Fibroblast of skin of right biceps (primary cell): ENCODE measurements at places on chromosomes 3 and 15.

DNA sequence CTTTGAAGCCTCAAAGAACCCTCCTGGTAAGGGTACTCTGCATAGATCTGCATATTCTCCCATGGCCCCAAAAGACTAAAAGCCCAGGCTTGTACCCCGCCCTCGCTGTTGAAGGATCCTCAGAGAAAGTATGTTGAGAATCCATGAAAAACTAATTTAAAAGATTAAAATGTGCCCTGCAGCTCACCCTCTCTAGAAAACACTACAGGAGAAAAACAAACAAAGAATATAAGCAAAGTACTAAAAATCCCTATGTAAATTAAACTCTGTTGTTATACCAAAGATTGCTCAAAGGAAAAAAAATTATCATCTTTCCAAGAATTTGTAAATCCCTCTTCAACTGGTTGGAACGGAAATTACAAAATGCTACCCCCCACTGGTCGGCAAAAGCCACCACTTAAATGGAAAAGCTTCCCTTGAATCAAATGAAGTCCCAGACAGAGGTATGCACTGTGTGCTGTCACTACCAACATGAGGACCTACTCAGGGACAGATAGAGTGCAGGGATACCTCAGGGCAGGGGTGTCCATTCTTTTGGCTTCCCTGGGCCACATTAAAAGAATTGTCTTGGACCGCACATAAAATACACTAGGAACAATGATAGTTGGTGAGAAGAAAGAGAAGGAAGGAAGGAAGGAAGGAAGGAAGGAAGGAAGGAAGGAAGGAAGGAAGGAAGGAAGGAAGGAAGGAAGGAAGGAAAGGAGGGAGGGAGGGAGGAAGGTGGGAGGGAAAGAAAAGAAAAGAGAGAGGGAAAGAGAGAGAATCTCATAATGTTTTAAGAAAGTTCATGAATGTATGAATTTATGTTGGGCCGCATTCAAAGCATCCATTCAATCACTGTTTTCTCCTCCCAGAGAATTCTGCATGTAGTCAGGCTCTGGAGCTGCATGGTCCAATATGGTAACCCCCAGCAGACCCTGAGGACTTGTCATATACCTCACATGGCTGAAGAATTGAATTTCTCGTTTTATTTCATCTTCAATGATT lies 88.1 kb downstream of the MAGI1 start:
- no peak for DNase-seq

DNA sequence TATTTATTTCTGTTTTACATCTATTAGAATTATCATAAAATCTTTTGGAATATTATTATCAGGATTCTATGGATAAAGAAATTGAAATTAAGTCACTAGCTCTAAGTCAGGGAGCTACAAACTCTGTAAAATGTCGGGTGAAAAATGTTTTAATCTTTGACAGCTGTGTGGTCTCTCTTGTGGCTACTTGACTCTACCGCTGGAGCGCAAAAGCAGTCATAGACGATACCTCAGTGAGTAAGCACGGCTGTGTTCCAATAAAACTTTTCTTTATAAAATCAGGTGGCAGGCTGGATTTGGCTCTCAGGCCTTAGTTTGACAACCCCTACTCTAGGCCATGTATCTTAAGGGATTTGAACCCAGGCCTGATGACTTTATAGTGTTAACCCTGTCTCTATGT lies 88.5 kb upstream of the PFN2 start:
- no peak for DNase-seq

DNA sequence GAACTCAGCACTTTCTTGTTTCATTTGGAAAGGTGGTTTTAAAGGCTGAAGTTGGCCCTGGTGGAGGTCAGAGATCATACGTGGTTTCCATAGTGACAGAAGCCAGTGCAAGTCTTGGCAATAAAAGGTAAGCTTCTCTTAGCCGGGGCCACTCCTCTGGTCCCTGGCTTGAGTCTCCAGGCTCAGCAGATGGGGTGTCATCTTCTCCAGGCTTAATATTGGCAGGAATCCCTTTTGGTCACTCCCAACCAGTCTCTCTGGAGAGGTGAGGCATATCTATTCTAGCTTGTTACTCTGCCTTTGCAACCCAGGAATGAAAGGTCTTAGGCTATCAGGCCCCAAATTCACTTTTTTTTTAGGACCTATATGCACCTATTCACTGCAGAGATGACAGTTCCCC lies 4.8 kb downstream of the CYP19A1 start:
- DNase-seq: no peak

DNA sequence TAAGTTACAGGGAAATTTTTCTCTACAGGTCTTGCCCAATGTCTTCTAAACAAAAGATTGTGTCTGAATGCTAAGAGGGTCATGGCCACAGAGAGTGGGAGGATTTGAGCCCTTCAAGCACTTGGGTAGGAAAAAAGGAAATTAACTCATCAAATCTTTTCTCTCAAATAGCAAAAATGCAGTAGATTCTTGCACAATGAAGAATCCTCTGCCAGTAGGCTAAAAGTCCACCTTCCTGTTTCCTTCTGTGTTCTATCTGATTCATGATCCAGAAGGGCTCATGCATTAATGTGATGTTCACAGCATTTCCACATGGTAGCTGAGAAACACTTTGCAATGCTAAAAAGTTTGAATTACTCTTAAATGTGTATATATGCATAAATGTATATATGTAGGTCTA lies 177.1 kb downstream of the CD47 start:
- peak; percentile 12 for DNase-seq

- no peak for DNase-seq
These were observed 134.1 kb upstream of the ARPP21 start for GRCh38 chr3:35505181-35505580.

DNA sequence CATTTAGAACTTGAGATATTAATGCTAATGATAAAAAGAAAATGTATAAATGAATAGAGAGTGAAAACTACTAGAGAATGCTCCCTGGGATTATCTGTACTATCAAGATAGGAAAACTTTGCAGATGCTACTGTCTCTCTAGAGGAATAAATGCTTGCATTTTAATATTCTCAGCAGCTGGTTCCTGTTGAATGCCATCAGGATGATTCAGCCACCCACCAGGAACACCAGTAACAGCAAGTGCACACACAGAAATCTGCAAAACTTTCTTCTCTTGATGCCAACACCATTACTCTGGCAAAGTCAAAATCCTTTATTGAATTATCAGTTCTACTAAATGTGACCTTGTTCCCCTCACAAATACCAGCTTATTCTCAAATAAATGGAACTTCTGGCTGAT lies 148.4 kb downstream of the TIGIT start:
- peak; percentile 24 for DNase-seq

DNA sequence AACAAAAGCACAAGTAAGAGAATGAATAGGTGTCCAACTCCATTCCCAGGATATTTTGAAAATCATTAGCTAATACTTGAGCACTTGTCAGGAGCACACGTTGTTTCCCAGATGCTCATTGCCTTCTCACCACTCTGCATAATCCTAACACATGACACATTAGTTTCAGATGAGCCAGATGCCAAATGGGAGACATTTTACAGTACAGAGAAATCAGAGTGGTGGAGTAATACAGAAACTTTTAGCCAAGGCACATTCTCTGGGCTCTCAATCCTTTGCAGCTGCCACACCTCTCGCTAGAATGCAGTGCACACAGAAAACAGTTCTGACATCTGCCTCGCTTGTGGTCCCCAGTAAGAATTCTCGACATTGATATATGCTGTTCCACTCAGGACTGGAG lies 76.6 kb downstream of the P3H2 start:
- peak; percentile 62 for DNase-seq

- no peak for DNase-seq
These were observed 114.3 kb downstream of the NAALADL2 start for GRCh38 chr3:174973465-174973864.

GRCh38 chr3:158702815-158703481 lies 29.3 kb downstream of the RARRES1 start:
- peak; percentile 87 for DNase-seq

GRCh38 chr3:53658613-53659193 lies 164.3 kb downstream of the CACNA1D start:
- no peak for DNase-seq

GRCh38 chr3:112987710-112988334 lies 3.0 kb upstream of the GTPBP8 start:
- no peak for DNase-seq

DNA sequence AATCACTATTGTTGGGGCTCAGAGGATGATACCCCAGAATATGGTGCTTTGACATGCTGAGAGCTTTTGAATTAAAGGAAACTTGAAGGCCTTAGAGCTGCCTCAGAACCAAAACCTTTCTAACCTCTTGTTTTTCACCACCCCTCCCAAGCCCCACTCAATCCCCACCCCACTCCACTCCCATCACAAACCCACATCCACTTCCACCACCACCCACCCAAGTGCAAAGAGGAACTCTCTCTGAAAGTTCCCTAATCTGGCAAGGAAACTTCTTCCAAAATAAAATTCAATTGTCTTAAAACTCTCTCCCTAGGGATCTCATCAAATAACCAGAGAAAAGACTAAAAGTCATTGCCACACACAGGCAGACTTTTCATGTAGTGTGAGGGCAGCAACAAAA lies 301.2 kb upstream of the ARHGEF26 start:
- no peak for DNase-seq

GRCh38 chr3:127970966-127971592 lies 56.0 kb downstream of the KBTBD12 start:
- DNase-seq: peak; percentile 55

DNA sequence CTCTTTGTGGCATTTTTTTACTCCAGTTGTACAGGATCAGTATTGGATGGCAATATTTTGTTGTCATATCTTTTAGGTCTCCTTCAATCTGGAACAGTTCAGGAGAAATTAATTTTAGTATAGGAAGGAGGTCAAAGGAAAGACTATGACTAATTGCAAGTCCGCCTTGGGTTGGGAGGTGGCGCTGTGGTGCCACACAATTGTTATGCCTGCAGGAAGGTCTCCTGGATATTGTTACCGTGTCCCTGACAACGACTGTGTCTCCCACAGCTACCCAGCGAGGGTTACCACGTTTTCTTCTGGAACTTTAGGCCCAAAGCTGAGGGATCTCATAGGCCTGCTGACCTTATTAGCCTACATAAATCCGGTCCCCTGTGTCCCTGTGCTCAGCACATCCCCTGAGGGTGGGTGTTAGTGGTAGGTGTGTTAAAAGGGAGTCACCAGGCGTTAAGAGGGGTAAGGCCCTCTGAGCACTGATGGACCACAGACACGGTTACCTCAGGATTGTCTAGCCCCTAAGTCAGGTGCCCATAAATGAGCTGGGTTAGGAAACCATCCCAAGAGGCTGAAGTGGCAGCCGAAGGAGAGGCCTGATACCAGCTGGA lies 31.5 kb downstream of the KCNAB1 start:
- DNase-seq: peak; percentile 61

GRCh38 chr3:17680530-17680929 lies 61.9 kb downstream of the TBC1D5 start:
- DNase-seq: no peak

DNA sequence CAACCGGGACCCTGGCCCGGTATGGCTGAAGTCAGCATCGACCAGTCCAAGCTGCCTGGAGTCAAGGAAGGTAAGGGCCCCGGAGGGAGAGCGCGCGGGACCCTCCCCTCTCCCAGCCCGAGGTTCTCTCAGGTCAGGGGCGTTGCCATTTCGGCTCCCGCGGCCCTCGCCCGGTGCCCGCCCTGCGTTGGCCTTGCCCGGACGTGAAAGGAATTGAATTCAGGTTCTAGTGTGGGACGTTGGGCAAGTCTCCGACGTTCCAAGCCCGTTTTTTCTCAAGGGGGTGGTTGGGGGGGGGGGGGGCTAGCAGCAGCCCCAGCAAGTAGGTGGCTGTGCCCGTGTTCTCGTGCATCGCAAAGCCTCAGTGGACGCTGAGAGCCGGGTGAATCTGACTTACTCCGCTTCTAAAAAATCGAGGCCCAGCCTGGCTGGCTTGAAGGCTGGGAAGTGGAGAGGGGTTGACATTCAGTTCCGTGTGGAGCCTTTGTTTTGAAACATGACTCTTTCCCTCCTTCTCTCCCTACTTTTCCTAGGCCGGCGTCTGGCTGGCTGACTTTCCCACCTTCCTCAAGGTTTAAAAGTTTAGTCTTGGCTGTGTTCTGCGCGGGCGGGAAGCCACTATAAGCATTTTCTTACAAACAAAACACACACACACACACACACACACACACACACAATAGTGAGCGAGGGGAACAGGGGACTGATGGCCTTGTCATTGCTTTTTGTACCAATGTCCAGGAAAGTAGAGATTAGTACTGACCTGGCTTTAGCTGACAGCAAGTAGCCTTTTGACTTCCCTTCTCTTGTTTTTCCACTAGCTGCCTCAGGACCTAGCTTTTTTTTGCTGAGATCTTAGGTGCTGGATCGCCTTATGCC lies at the start of gene UTS2B:
Gene UTS2B, minus strand, starts transcription at position 873 of the 876 bp plus-strand sequence. CDS start 48,337 bp downstream, outside the sequence.
- DNase-seq: peak; percentile 70

DNA sequence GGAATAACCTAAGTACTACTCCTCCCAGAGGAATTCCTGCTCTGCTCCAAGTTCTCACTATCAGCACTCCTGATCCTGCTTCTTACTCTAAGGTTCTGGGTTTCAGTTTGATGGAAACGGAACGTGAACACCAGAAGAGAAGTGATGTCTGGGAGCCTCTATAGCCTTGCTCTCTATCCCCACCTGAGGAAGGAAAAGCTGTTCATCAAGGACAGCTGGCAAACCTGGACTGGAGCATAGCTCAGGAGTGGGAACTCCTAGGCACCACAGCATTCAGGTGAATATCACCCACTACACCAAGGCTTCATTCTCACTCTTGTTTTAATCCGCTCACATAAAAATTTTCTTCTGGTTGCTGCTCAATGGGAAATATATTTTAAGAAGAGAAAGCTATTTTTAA lies 13.0 kb upstream of the CADPS start:
- no peak for DNase-seq

DNA sequence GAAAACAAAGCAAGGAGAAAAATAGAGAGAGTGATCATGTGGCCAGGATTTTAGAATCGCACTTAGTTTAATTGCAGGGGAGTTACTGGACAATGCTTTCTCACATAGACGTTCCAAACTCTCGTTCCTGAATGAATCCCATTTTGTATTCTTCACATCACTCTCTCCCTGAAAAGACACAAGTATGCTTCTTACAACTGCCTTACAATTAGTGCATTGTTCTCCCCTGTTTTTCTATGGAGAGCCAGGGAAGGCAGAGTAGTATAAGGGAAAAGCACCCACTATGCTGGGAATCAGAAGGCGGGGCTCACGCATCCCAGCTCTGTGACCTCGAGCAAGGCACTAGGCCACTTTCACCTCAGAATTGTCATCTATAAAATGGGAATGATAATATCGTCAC lies 14.4 kb downstream of the TMOD2 start:
- no peak for DNase-seq

- DNase-seq: no peak
These were observed 208.2 kb upstream of the CMC1 start for GRCh38 chr3:28033059-28033784.

DNA sequence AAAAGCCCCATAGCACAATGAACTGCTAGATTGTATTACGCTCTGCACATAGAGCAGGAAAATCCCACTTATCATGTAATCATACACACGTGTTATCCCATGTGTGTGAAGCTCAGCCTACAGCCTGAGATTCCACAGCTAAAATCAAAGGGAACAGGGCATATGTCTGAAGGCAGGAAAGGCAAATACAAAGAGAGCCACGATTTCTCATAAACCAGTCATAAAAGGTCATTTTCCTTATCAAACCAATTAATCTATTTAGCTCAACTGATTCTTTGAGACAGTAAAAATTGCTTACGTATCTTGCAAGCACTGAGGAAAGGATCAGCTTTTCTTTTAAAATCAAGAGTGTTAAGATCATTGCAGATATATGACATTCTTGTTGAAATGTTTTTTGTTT lies 199.5 kb upstream of the TBL1XR1 start:
- no peak for DNase-seq
